Epithelial cell of alveolus of lung (primary cell): ENCODE measurements at places on chromosomes 5 and 9. TPM values are rescaled to one million over a fixed set of nuclear protein-coding genes. Genes with fewer than 3 reads are reported as not detected.

Gene ASTN2
- total RNA-seq: 4.2 and 4.8 TPM in 2 replicates

Gene ECM2
- total RNA-seq: 0.39 and 2.2 TPM in 2 replicates

Gene C9orf50
- 0.13 TPM in 1 of 2 replicates, not detected in the other for total RNA-seq

Gene FABP6
- total RNA-seq: not detected in 2 replicates
